ENCODE measurements at places on chromosomes 7 and 10.

DNA sequence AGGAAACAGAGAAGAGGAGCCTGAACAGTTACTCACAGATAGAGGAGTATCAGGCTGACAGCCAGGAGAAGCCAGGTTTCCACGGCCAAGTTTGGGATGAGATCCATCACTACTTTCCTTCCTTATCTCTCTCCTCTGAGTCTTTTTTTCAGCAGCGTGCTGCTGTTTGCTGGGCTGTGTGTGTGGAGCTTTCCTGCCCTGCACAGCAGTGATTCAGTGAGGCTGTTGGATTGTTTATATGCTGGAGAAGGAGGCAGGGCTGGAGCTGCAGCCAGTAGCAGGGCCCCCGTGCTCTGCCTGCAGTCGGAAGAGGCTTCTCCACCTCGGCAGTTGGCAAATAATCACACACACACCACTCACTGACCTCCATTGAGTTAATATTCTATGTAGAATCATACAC, at the start of gene CYP3A7:
TSS of gene CYP3A7 (minus strand) at position 210 of the 400 bp plus-strand sequence. CDS start at position 107, 103 bp downstream.
- DNase-seq: no peak

DNA sequence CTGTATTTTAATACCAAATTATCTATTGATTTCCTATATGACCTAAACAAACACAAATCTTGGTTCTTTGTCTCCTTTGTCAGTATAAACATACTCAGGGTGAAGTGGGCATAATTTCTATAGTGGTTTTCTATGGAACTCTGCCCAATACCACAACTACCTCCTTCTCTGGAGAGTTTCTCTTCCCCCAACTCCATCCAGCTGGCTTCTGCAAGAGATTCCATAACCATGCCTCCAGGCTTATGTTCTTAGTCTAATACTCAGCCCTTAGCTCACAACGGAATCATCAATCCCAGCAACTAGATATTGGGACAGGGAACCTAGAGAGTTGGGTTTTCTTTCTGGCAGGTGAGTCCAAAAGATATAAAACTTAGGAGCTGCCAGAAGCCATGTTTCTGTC, 127.3 kb downstream of the TRIL start:
- no peak for DNase-seq

GRCh38 chr7:85191383-85191782, 4.5 kb upstream of the SEMA3D start:
- no peak for DNase-seq

DNA sequence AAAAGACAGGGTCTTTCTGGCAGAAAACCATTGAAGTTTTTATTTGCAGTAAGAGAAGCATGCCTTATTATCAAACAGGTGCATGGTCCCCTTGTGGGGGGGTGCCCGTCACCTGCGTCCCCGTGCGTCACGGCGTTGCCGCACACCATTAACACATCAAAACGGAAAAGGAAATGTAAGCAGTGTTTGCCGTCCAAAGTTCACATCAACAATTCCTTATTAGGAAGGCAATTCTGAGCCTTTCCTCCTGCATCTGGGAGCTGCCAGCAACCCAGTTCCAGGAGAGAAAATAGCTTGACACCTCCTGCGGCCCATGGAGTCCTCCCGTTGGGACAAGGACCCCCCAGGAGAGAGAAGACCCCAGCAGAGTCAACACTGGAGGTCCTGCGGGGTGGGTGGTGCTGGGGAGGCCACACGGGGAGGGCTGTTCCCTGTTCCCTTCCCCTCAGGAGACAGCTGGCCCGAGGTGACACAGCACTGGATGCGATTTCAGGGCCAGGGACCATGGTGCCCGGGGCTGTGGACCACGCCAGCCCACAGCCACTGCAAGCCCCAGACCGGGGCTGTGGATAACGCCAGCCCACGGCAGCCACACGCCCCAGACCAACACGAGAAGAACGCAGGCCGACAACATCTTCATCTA, 39.5 kb downstream of the DIP2C start:
- no peak for DNase-seq

- DNase-seq: no peak
Observed at GRCh38 chr7:142880876-142881505, 4.6 kb downstream of the TRPV6 start.

DNA sequence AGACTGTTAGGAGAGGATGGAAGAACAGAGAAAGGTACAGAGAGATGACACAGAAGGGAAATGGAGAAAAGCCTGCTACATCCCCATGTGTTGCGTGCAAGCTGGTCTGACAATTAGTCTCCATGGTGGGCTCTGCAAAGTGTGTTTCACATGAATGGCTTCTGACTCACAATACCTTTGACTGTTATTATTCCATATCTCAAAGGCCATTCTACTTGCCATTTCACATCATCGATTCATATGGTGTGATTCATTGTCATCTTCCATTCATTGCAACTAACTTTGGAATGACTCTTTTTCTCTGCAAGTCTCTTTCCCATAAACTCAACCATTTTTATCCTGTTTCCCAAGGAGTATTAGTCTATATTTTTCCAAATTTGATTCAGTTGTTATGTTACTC, 208.9 kb upstream of the INHBA start:
- DNase-seq: no peak

DNA sequence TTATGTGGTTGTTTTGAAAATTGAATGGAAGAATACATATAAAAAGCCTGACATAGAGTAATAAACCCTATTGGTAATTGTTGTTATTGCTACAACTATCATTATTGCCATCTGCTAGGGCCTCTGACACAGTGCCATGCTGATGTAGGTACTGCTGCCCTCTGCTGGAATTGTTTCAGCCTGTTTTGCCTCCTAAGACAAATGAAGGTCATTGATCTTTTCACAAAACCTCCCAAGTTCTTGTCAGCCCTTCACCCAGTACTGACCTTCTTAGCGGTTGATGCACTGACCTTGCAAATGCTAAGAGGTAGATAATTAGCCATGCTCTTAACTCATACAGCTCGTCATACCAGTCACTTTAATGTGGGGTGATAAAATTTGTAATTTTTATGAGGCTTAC, 975.2 kb downstream of the SORCS1 start:
- DNase-seq: no peak

GRCh38 chr7:100969066-100969615, at the start of gene MUC12:
MUC12 (plus strand) TSS chr7:100969565; CDS start chr7:100969623, 58 bp downstream.
- DNase-seq: no peak

GRCh38 chr10:28385748-28386502, 83.1 kb upstream of the MPP7 start:
- no peak for DNase-seq

- DNase-seq: no peak
Observed at GRCh38 chr10:110075686-110076085, 67.9 kb downstream of the ADD3 start.

DNA sequence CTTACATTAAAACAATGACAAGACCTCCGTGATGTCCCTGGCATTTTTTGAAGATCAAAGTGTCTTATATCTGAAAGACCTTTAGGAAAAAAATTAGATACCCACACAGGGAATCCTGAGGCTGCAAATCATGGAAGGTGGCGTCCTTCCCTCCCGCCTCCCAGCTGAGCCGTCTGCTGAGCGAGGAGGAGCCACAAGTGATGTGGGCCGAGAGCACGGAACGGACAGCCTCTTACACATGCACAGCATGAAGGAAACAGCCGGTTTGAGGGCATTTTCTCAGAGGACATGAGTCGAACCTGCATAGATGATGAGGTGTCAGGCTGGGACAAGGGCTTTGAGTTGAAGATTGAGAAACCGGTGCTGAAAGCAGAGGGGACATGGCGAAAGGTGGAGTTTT, 163.3 kb downstream of the ADARB2 start:
- DNase-seq: no peak

DNA sequence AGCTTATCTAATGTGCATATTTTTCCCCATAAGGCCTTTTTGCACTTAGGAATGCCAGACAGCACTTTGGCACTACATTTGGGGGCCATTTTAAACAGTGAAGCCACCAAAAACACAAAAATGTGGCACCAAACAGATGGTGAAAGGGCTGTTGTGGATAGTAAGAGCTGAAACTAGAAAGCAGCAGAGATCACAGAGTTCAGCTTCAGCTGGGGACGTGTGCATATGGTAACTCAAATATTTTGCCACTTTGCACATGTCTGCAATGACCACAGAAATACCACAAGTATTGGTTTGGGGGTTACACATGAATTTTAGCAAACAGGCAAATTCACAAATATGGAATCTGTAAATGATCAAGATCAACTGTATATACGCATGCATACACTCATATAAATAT, 72.8 kb downstream of the PODXL start:
- no peak for DNase-seq

DNA sequence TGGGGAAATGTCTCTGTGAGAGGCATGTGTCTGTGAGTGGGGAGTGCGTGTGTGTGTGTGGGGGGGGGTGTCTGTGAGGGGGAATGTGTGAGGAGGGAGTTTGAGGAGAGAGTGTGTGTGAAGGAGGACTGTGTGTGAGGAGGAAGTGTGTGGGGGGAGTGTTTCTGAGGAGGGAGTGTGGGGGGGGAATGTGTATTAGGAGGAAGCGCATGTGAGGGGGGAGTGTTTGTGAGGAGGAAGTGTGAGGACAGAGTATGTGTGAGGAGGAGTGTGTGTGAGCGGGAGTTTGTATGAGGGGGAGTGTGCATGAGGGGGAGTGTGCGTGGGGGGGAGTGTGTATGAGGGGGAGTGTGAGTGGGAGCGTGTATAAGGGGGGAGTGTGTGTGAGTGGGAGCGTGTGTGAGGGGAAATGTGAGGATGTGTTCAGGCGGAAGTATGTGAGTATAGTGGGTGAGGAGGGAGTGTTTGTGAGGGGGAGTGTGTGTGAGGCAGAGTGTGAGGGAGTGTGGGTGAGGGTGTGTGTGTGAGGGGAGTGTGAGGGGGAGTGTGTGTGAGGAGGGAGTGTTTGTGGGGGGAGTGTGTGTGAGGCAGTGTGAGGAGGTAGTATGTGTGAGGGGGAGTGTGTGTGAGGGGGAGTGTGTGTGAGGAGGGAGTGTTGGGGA, 21.8 kb upstream of the PTPRN2 start:
- DNase-seq: no peak

DNA sequence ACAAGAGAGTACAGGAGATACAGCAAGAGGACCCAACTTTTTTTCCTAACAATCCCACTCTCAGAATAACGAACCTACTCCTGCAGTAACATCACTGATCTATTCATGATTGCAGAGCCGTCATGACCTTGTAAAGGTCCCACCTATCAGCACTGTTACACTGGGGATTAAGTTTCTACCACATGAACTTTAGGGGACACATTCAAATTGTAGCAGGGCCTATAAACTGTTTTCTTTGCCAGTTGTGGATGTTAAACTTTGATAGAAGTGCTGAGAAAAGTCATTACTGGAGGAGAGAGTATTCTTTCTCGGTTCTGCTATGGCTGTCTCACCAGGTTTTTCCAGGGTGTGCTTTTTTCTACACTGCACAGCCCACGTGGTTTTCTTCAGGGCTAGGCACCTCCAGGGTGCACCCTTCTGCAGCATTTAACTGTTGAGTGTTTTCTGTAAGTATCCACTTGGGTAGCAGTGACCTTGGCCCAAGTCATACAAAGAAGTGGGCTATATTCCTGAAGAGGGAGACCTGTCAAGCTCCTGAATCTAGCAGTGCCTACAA, 131.6 kb upstream of the AHR start:
- no peak for DNase-seq

GRCh38 chr10:9824631-9825071, 1193.0 kb upstream of the CELF2 start:
- no peak for DNase-seq

- DNase-seq: no peak
Observed at GRCh38 chr10:73076360-73077183, 20.1 kb downstream of the P4HA1 start.

GRCh38 chr10:61153771-61154170, 209.8 kb upstream of the RHOBTB1 start:
- DNase-seq: no peak

GRCh38 chr10:73991884-73992245, 6.1 kb upstream of the VCL start:
- DNase-seq: peak; percentile 52

GRCh38 chr10:23391821-23392220, 47.1 kb upstream of the OTUD1 start:
- DNase-seq: no peak

- peak; percentile 76 for DNase-seq
Observed at GRCh38 chr10:133336577-133337369, at the start of gene CALY. CALY (minus strand) TSS chr10:133336896; CDS start chr10:133328989, 7,907 bp downstream.

- DNase-seq: no peak
Observed at GRCh38 chr7:140245611-140246105, 68.9 kb upstream of the KDM7A start.

GRCh38 chr10:34732926-34733325, 82.2 kb downstream of the PARD3 start:
- DNase-seq: no peak

- DNase-seq: no peak
Observed at GRCh38 chr10:100734295-100735086, 10.9 kb upstream of the PAX2 start.

DNA sequence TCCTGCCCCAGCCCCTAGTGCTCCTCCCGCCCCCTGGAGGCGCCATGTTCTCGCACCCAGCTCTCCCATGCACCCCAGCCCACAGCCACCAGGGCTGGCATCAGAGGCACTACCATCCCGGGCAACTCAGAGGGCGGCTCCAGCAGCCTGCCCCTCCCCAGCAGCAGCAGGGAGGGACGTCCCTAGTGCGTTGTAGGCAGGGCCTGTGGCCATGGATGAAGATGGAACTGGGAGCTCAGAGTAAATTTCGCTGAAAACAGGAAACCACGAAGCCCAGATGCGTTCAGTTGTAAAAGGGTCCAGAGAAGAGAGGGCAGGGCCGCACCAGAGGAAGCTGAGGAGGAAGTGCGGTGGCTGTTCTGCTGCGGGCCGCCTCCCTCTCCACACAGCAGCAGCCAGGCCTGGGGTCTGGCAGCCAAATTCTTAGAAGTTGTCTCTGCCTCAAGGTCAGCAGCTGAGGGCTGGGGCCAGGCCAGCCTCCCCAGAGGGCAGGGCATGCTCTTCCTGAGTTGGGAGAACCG, 24.6 kb downstream of the VSIR start:
- DNase-seq: peak; percentile 44

DNA sequence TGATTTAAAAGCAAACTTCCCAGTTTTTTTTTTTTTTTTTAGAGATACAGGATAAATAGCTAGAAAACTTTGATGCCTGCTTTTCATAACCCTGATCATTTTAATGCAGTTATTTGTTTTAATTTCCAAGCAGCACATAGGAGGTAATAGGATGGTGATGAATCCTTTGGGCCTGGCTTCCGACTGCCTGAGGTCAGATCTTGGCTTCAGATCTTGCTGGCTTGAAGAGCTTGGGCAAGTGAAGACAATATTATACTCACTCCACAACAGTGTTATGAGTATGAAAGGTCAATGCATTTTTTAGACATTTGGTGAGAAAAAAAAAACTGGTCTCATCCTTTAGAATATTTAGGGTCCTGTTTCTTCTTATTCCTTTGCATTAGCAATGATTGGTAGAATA, 124.8 kb upstream of the PRKCQ start:
- DNase-seq: no peak

DNA sequence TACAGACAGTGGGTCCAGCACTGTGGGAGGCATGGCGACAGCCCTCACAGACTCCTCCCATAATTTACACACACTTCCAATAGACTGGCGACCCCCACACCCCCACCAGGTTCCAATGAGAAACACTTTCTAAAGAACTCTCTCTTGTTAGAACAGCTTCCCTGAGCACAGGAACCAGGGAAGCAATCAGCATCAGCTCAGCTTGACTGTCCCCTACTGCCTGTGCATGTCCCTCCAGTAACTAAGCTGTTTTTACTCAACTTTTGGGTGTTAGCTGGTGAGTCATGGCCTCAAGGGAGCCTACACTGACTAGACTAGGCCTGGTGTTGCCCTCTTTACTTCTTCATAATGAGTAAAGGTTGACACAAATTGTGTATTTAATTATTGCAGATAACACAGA, 32.6 kb upstream of the HERPUD2 start:
- DNase-seq: no peak

All from activated T-helper 9 cell treated with anti-CD3 and anti-CD28 coated beads, Interleukin-2, amount 50 U/mL, for 16 hours (primary cell).